ENCODE measurements at places on chromosomes 2 and 18.

DNA sequence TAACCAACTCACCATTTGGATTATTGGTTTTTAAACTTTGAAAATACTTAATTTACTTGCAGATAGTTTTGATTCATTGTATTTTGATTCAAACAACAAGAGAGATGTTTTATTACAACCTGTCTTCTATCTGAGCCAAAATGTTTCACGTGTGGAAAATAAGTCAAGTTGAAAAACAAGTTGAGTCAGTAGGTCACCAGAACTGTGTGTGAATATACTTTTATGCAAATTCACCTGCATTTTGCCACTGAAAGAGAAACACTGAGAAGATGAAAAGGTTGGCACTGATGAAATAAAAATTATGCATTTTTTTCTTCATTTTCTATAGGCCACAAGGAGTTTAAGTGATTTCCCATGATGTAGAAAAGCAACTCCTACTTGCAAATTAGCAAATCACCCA lies 68.3 kb downstream of the ICOS start:
- no peak for DNase-seq

- DNase-seq = no peak
Observed at GRCh38 chr2:9178110-9178903, 28.3 kb upstream of the ASAP2 start.

DNA sequence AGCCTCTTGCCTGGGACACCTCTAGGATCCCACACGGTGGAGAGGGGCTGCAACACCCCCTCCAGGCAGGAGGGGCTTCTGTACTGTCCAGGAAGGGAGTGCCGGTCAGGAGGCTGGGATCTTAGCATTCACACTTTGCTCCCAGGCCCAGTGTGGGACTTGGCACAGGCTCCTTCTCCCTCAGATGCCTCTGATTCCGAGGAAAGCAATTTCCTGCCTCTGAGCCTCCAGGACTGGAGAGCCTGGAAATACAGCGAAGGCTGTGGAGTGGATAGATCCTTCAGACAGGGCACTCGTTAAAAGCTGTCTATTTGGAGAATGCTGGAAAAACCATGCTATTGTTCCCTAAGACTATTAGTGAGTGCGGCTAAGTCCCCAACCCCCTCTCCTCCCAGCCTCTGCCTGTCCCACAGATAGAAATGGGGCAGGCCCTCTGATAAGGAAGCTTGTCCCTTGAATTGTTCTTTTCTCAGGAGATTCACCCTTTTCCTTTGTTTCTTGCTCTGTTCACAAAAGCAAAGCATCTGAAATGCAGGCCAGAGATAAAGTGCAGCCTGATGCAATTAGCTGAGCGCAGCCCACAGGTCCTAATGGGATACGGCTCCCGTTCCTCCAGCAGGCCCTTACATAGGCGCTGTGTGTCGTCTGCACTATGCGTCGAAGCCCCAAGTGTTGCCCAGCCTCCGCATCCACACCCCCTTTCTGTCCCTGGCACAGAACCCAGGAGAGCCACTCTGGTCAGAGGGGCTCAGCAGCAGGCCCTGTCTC lies 252.2 kb downstream of the KLHL29 start:
- DNase-seq = no peak

DNA sequence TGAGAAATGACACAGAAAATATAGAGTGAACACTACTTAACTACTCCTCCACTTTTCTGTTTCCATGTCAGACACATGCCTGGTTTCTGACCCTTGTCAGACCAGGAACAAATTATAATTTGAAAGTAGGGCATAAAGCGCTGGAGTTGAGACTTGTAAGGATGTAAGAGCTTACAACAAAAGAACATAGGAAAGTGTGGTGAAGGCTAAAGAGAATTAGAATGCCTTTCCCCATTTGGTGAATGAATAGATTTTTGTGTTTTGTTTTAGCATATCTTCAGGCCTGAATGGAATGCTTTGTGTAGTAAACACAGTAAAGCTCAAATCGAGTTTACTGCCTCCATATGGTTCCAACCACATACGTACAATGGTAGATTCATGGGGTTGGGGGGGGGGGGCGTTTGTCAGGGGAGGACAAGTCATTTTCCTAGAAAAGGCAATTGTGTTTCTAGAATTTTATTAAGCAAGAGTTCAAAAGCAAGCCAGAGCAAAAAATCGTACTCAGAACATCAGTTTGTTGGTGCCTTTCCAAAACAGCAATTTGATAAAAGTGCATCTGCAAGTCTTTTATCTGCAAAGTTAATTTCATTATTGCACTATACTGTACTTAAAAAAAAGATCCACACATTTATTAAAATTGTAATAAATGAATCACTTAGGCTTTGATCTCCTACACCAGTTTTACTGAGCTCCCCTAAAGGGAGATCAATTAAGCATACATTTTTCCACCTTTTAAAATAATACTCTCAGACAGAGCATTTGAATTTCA lies 30.9 kb downstream of the NRXN1 start:
- DNase-seq = no peak

- DNase-seq = no peak
Observed at GRCh38 chr2:20080839-20081415, 29.5 kb upstream of the LAPTM4A start.

- no peak for DNase-seq
Observed at GRCh38 chr2:46873604-46874068, 42.0 kb downstream of the MCFD2 start.

- no peak for DNase-seq
Observed at GRCh38 chr2:214579035-214579434, 168.2 kb downstream of the VWC2L start.

- DNase-seq = no peak
Observed at GRCh38 chr18:76169733-76170132, 325.3 kb downstream of the ZNF516 start.

- no peak for DNase-seq
Observed at GRCh38 chr18:45340884-45341283, 274.4 kb upstream of the SLC14A2 start.

DNA sequence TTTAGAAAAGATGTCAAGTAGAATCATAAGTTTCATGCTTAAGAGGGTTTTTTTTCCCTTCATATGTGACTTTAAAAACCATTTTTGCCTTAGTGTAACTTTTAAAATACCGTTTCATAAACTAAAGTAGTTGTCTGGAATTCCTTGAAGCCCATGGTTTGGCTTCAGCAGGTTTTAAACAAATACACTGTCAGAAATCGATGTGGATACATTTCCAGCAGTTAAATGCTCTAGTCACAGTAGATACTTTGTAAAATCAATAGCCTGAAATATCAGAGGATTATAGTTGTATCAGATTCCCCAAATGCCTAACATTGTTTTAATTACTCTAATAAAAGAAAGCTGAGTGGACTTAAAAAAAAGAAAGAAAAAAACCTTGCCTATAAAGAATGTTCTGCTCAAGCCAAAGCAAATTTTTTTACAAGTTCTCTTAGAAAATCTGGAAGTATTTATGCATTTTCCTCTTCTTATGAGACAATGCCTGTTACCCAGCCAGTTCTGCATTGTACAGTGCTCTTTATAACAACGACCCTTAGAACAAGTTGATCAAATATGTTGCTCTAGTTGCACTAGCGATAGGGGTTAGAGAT lies 260.5 kb downstream of the LTBP1 start:
- DNase-seq = no peak

DNA sequence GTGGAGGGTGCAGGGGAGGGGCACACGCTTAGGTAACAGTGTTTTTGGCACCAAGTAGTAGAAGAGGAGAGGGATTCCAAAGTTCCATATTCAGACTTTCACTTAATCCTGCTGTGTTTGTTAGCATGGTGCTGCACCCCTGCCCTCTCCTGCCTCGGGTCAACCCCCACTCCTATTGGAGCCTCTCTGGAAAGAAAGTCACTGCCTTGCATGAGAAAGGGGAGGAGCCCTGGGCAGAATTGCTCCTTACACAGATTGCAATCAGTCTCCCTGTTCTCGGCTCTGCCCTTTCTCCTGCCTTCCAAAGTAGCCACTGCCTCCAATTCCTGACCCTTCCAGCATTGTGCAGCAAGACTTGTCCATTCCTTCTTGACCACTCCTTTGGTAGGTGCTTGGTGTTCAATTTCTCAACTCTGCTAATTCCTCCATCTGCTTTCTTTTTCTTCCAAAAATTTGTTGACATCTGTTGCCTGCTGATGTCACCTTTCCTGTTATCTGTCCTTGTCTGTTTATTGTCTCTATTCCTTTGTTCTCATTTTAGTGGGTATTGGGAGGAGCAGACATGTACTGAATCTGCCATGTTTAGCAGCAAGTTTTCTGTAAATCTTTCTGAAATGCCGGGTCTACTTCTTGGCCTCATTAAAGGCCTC lies 225.4 kb downstream of the LOXHD1 start:
- DNase-seq = no peak

- no peak for DNase-seq
Observed at GRCh38 chr2:240507060-240507777, 50.6 kb downstream of the ANKMY1 start.

GRCh38 chr18:58902961-58903360 lies 38.3 kb downstream of the ZNF532 start:
- no peak for DNase-seq

- DNase-seq = no peak
Observed at GRCh38 chr18:78241535-78242253, 737.9 kb upstream of the SALL3 start.

GRCh38 chr2:4618141-4618540 lies 914.8 kb downstream of the DCDC2C start:
- no peak for DNase-seq

GRCh38 chr2:186294248-186294888 lies 191.7 kb upstream of the ZC3H15 start:
- DNase-seq = no peak

- DNase-seq = no peak
Observed at GRCh38 chr2:86315084-86315483, 22.3 kb downstream of the REEP1 start.

DNA sequence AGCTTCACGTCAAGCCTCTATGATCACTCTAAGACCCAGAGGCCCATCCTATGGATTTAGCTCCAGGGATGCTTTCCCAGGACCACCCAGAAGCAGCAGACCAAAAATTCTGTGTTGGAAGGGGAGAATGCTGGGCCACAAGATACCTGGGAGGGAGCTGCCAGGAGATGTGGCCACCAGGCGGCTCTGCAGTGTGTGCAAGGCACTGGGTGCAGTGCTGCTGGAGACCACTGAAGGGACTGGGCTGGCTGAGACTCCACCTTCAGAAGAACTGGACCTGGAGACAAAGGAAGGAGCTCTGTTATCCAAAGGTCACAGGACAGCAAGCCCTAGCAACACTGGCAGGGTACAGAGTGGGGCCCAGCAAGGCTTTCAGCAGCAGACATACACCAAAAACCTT lies 34.0 kb downstream of the KANSL3 start:
- DNase-seq = no peak

GRCh38 chr2:127193967-127194280 lies 26.2 kb downstream of the CYP27C1 start:
- no peak for DNase-seq

GRCh38 chr2:100073110-100073509 lies 69.3 kb downstream of the AFF3 start:
- no peak for DNase-seq

DNA sequence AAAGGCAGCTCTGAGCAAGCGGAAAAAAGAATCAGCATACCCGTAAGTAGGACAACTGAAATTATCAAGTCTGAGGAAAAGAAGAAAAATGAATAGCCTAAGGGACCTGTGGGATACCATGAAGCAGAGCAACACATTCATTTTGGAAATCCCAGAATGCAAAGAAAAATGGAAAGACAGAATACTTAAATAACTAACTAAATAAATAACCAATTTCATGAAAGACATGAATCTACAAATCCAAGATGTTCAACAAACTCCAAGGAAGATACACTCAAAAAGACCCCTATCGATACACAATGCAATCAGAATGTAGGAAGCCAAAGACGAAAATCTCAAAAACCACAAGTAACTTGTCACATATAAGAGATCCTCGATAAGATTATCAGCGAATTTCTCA lies 117.0 kb downstream of the USP34 start:
- no peak for DNase-seq

DNA sequence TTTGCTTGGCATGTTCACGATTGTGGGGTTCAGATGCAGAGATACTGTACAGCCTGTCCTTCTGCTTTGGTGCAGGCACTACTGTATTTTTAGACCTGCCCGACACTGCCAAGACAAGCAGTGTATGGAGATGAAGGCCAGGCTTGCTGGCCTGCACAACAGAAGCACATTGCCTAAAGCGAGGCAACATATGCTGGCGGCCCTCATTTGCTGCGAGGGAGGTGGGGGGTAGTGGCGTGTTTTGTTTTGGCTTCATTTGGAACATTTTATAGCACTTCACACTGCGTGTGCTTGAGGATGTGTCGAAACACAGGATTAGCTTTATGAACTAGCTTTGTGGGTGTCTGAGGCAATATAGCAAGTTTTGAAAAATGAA lies 27.0 kb downstream of the TMEM182 start:
- no peak for DNase-seq

DNA sequence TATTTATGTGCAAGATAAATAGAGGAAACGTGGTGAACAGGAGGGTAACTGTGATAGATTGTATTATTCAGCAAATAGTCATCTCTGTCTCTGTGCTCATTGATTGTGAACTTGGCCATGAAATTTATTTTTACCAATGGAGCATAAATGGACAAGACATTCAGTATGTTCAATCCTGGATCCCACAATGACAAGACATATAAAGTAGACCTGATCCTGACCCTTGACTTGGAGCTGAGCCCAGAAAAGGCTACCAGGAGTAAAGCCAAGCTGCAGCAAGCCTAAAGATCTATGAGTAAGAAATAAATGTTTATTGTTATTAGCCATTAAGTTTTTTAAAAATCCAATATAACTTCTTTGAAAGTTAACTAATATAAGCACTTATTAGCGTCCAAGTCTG lies 531.2 kb downstream of the PIK3C3 start:
- DNase-seq = no peak

DNA sequence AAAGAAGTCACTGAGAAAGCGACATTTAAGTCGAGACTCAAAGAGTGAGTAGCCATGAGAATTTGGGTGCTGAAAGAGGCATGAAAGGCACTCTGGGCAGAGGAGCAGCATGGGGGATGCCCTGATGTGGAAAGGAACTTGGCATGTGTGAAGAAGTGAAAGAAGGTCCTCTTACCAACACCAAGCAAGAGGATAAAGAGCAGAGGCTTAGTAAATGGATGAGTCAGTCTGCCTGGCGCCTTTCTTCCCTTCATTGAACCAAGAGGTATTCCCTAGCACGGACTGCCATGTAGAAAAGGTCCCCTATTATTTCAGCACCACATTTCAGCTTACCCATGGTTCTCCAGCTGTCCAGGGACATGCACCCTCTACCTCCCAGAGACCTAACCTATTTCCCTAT lies 221.1 kb upstream of the NRP2 start:
- no peak for DNase-seq

- peak; percentile 62 for DNase-seq
Observed at GRCh38 chr2:196592911-196593881, 46.3 kb upstream of the CCDC150 start.

- no peak for DNase-seq
Observed at GRCh38 chr2:12652723-12653122, 64.0 kb upstream of the TRIB2 start.

DNA sequence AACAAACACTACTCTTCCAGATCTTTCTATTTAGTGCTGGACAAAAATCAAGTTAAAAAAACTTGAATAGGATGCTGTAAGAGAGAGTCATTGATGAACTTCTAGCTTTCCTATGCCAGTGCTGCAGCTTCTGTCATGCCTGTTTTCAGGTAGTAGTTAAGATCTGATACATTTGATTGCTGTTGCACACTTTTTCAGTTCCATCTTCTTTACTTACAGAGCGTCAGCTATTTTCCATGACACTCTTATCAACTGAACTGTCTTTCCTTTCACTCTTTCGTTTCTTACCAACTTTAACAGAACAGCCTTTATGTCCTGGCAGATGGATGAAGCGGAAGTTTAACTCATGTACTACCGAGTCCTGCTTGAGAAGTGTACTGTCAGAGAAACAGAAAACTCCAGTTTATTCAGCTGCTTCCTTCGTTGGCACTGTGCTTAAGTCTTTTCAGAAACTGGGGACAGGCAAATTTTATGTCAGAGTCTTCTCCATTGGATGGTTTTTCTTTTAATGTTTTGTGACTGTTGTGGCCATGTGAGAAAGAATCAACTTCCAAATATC lies 145.9 kb upstream of the KLHL14 start:
- no peak for DNase-seq
